ENCODE measurements at places on chromosomes 1 and 21.

DNA sequence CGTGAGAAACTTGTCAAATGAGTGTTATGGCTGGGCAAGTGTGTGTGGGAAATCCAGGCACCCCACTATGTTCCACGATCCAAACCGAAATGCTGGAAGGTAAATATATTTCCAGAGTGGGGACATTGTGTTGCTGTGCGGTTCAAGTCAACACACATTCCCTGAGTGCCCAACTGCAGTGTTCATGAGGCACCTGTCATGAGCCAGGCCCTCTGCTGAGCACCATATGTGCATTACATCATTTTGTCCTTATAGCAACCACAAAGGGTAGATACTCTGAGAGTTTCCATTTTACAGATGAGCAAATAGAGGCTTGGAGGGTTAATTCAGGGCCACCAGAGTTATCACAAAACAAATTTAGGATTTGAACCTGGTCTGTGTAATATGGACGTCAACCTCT, 59.9 kb upstream of the SOD1 start:
- no peak for DNase-seq

DNA sequence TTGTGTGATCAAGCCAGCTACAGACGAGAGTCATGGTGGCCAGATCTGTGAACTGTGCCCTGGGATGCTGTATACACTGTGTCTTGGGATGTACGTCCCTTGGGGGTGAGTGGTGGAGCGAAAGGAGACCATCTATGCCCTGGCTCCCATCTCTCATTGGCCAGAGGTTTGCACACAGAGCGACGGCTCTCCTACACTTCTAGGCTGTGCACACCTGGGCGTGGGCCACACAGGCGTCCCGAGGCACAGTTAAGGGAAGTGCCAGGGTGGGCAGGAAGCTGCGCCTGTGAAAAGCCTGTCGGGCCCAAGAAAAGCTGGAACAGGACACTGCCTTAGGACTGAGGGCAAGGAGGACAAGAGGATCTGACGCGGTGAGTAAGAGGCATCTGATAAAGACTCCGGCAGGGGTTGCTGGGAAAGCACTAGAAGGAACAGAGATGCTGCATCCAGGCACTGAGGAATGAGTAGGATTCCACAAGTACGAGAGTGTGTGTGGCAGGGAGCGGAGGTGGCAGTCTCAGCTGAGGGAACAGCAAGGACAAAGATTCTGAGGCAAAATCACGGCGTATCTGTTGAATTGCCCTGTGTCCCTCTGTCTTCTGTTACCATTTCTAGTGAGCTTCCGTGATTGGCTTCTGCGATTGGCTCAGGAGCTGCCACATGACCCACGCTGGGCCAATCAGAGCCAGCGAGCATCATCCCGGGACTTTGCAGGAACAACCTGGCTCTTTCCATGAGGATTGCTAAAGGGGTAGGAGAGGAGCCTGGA, 67.9 kb upstream of the ZBTB40 start:
- DNase-seq, result no peak

DNA sequence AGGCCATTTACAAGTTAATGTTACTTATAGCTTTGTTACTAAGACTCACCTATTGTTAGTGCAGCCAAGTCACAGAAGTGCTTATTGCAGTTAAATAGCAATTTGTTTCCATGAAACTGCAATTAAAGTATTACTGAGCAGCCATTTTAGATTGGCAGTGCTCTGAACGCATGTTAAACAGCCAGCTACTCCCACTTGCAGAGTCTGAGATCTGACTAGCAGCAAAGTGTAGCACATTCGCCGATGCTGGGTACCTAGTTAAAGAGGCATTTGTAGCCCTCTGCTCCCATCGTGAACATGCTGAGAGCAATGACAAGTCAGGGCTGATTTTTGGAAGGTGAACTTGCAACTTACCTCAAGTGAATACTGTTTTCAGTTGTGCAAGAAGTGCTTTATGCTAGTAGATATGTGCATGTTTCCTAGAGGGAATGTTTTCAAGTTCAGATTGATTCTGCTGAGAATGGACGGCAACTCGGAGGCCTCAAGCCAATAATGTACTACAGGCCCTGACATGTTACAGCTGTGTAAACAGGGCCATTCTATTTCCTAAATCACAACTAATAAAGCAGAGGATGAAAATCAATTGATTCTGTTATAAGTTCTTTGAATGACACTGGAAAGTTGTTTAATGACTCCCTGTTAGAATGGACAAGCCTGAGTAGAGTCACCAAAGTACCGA, 19.8 kb downstream of the LMO4 start:
- DNase-seq, result no peak

- no peak for DNase-seq
Measured at GRCh38 chr1:99843760-99844159, 6.4 kb upstream of the AGL start.

GRCh38 chr1:234769986-234770795, 160.2 kb upstream of the IRF2BP2 start:
- DNase-seq, result no peak

- DNase-seq, result no peak
Measured at GRCh38 chr1:2272686-2273400, 44.7 kb downstream of the SKI start.

DNA sequence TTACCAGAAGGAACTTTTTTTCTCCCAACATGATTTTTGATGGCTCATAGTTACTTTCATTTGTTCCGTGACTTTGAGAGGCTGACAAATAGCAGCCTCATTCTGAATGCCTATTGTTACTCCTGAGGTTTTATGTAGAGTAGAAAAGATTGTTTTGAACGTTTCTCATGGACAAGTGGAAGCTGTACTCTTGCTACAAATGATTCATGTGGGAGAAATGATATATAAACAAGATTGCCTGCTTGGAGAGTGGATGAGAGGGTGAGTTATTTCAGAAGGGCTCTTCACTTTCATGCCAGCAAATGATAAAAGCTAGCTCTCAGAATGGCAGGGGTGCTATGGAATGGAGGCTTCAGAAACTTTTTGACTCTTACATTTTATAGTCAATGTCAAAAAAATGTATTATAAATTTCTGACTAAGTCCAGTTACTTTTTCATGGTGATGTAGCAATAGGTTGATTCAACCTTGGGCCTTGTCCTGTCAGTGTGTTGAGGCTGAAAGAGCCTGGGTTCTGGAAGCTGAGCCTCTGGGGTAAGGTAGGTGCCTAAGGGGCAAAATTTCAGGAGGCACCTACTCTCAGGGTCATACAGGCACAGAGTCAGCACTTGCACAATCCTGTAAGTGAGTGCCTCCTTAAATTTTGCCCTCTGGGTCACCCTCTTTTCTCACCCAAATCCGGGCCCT, 19.4 kb downstream of the JUN start:
- no peak for DNase-seq

GRCh38 chr21:37176716-37177115, 90.4 kb downstream of the VPS26C start:
- no peak for DNase-seq

GRCh38 chr1:80436851-80437250, 1363.9 kb upstream of the ADGRL2 start:
- DNase-seq, result no peak

GRCh38 chr1:81682490-81682889, 118.2 kb upstream of the ADGRL2 start:
- DNase-seq, result no peak

Measured in stimulated activated CD8-positive, alpha-beta memory T cell treated with anti-CD3 and anti-CD28 coated beads, Interleukin-2, amount 100 ng/mL, for 1 hour (primary cell).